ENCODE measurements at places on chromosomes 12 and 14.

DNA sequence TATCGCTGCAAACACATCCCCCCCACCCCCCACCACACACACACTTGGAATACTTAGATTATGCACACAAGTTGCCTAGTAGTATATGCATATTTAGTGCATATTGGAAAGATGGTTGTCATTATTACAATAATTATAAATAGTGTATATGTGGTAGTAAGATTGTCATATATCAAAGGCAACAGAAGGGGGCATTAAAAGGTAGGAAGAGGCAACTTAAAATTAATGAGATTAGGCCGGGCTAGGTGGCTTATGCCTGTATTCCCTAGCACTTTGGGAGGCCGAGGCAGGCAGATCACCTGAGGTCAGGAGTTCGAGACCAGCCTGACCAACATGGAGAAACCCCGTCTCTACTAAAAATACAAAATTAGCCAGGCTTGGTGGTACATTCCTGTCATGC, 52.1 kb downstream of the GSC start:
- DNase-seq, result no peak

DNA sequence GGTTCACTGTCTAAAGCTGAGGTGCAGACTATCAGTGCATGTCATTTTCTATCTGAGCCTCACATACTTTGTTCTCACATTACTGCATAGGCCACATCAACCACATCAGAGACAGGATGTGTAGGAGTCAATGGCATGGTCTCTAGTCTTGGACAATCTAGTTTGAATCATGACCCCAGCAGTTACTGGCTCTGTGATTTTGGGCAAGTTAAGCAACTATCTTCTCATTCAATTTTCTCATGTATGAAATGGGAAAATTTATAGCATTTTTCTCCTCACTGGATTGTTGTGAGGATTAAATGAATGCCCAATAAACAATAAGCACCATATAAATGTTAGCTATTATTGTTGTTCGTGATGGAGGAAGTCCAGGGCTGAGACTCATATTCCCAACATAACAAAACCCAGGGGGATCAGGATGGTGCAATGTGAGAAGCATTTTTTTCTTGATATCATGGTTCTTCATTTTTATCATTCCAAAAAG, 432.6 kb downstream of the LRIG3 start:
- no peak for DNase-seq

GRCh38 chr12:53179687-53180219, 769 bp upstream of the ZNF740 start:
- DNase-seq, result no peak

GRCh38 chr14:35332517-35333263, 40.5 kb downstream of the PSMA6 start:
- DNase-seq, result no peak

DNA sequence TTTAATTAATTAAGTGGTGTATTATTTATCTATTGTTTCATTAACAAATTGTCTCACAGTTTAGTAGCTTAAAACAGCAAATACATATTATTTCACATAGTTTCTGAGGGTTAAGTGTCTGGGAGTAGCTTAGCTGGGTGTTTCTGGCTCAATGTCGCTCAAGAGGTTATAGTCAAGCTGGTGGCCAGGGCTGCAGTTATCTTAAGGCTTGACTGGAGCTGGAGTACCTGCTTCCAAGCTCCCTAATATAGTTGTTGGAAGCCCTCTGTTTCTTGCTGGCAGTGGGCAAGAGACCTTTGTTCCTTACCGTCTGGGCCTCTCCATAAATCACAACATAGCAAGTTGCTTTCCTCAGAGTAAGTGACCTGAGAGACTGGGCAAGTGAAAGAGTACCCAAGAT, 66.6 kb downstream of the RAD51B start:
- DNase-seq, result no peak

DNA sequence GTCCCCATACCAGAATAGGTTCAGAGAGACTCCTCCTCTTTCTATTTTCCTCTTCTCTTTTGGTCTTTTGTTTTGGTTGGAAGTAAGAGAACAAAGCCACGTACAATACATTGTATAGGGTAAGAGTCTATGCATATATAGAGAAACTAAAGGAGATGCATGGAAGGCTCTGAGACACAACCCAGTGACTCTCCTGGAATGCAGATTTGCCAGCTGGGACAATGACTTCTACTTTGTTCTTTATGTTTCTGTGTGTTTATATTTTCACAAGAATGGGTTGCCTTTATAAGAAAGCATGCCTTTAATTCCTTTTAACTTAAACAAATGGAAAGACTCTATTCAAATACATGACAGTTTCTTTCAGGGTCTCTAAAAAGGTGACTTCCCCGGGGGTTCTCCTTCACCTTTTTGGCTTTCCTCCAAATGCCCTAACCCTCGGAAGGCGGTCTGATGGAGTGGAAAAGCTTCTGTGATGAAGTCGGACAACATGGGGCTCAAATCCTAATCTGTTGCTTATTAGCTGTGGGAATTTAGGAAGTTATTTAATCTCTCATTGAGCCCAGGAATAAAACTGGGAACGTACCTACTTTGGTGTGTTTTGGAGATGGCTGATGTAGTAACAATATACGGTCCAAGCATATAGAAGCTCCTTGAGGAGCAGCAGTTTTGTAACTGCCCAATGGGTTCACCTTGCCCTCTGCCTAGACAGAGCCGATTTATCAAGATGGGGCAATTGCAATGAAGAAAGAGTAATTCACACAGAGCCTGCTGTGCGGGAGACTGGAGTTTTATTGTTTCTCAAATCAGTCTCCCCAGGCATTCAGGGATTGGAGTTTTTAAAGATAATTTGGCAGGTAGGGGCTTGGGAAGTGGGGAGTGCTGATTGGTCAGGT, 9.1 kb upstream of the SERPINA1 start:
- no peak for DNase-seq

GRCh38 chr12:53196486-53196885, 10.6 kb downstream of the ITGB7 start:
- no peak for DNase-seq

GRCh38 chr12:89417246-89417977, 65.1 kb upstream of the DUSP6 start:
- no peak for DNase-seq

DNA sequence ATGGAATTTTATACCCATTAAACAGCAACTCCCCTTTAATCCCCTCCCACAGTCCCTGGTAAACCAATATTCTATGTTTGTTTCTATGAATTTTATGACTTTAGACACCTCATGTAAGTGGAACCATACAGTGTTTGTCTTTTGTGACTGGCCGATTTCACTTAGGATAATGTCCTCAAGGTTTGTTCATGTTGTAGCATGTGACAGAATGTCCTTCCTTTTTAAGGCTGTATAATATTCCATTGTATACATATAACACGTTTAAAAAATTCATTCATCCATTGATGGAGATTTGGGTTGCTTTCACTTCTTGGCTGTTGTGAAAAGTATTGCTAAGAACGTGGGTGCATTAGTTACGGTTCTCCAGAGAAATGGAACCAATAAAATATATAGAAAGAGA, 40.2 kb downstream of the ARF6 start:
- DNase-seq, result no peak

DNA sequence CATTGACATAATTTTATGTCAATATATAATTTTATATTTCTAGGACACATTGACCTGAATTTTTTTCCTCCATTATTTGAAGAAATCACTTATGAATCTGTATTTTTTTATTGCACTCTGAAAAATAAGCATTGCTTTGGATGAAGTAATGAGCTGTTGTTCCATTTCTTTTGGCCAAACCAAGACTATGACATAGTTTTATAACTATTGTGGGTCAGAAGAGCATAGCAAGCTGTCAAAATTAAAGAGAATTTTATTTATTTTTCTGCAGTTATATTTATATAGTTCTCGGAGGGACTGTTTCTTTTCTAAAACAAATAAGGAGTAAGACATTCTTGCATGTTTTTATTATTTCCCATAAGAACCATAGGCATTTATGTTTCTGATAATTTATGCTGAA, 8.5 kb downstream of the C12orf75 start:
- DNase-seq, result no peak

GRCh38 chr14:75933712-75934296, 48.0 kb downstream of the TGFB3 start:
- DNase-seq, result no peak

GRCh38 chr14:92961567-92961855, 38.6 kb downstream of the CHGA start:
- no peak for DNase-seq

DNA sequence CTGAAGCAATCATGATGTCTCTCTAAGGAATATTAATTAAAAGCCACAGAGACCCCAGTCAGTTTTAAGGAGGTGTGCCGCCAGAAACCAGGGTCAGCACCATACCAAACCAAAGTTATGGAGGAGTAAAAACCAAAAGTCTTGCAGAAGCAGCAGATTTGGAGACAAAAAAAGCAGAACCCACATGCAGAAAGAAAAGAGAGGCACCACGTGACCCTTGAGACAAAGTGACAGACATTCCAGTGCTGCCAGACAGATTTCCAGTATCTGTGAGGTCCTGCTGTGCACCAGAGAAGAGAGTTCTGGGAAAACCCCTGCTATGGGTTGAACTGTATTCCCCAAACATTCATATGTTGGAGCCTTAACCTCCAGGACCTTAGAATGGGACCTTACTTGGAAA, 59.7 kb downstream of the CAPZA3 start:
- DNase-seq, result no peak
